ENCODE measurements at places on chromosomes 6 and 20. TPM values are rescaled to one million over a fixed set of nuclear protein-coding genes. Genes with fewer than 3 reads are reported as not detected.

The CLVS2 gene
- not detected for total RNA-seq

The OR2B6 gene
- not detected for total RNA-seq

GRCh38 chr20:57657535-57658446 is 37.6 kb upstream of the ZBP1 start:
- peak; percentile 58 for DNase-seq

GRCh38 chr6:83258517-83258916 is 65.4 kb downstream of the RWDD2A start:
- DNase-seq: no peak

Measured in T-cell (primary cell).